HepG2 (cell line): ENCODE measurements at places on chromosomes 3 and 15.

- DNase-seq: no peak
These were observed 23.2 kb downstream of the SCN11A start for GRCh38 chr3:39028546-39028945.

DNA sequence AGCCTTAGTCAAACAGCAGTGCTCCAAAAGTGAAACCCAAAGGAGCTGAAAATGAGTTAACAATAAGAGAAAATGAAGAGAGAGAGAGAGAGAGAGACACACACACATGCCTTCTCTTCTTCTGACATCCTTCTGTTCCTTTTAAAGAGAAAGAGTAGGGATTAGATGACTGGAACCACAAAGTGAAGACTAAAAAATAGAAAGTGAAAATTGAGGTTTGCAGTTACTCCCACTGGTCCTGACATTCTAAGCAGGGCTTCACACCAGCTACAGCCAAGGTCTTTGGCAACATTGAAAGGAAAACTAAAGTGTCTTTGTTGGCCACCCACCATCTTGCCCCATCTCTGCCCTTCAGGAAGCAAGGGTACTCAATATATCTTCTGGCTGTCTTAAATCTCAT is 59.2 kb downstream of the USP50 start:
- no peak for DNase-seq

DNA sequence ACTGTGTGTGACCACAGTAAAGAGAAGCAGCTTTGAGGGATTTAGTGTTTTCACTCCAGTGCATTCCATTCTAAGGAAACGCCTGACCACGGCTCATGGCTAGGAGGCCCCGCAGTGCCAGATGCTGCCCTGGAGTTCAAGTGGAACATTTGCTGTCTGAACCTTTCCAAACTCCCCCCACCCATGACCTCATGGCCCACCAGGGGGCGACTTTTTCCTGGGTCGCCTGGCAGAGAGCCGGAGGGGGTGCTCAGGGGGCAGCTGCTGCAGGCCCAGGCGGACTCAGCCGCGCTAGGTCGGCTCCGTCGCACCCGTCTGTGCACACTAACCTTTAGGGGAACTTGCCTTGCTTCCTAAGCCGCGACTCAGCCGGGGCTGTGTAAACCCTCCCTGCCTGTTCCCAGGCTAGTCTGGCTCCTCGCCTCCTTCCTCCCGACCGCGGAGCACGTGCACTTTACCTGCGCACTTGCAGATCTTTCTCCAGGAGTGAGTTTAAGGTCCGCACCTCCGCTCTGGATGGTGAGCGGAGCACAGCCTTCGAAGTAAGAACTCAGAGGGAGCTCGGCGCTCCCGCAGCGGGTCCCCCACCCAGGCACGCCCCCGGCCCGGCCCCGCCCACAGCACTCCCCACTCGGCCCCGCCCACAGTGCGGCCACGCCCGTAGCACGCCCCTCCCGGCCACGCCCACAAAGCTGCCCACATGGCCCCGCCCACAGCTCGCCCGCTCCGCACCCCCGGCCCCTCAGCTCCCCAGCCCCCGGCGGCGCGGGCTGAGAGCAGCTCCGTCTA is at the start of gene OCA2:
OCA2 (minus strand) TSS at position 550 of the 789 bp plus-strand sequence. CDS start 17,441 bp downstream, outside the sequence.
- DNase-seq: peak; percentile 51

DNA sequence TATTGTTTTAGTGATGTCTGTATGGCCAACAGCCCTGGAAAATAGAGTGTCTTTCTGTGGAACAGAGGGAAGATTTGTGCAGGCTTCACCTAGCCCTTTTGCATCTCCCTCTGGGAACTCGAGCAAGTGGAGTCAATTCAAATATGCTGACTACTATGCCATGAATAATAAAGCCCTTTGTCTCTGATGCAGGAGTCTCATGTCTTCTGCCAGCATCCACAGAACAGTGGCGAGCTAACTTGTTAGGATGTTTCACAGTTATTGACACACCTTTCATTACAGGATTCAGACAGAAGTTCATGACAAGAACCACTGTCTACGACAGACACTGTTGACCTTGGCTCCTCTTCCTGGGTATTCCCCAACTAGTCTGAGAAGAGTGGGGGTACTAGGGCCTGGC is 15.6 kb upstream of the CCDC54 start:
- no peak for DNase-seq

- no peak for DNase-seq
These were observed 22.5 kb downstream of the MAP2K5 start for GRCh38 chr15:67564968-67565345.

- DNase-seq: no peak
These were observed 101.2 kb downstream of the NEO1 start for GRCh38 chr15:73153447-73153846.

- no peak for DNase-seq
These were observed 61.0 kb downstream of the ISG20 start for GRCh38 chr15:88699861-88700260.

- DNase-seq: no peak
These were observed 49.0 kb downstream of the CCDC54 start for GRCh38 chr3:107426223-107426622.

DNA sequence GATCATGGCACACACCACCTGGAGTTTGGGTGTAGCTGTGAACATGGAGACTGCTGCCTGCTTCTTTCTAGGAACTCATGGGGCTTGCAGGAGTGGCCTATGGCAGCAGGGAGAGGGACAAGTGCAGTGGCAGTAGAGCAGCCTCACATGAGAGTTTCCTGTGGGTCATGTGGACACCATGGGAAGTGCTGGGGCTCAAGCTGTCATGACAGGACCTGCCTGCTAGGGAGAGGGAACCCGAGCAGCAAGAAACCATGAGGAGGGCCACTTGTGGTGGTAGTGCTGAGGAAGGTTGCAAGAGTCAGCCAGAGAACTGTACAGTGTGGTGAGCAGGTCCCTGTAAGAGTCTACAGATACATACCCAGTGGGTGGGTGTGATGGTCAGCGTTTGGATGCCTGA is 73.8 kb upstream of the MRPS22 start:
- DNase-seq: no peak

DNA sequence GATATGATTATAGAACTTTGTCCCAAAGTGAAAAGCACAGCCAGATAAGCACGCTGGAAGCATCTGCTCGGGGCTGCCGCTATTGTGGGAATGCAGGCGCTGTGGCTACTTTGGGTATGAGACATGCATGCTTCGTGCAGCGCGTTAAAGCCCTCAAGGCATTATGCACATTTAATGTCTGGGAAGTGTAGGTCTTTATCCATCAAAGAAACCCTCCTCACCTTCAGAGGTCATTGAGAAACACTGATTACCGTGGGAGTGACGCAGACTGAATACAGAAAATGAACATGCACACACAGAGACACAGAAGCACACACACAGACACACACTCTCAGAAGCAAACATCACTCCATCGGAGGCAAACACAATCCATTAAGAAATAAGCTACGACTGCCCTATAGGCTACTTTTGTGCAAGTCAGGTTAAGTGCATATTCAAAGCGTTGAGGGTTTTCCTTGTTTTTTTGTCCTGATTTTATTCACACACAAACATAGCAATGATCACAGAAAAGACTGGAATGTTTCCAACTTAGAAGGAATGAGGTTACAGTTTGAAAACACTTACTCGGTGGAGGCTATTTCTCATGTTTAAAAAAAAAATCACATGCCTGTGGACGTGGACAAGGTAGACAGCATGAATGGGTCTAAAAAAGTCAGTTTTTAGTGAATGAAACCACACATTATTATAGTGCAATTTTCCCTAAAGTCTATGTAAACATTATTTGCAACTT is 68.5 kb downstream of the PLCH1 start:
- DNase-seq: no peak

DNA sequence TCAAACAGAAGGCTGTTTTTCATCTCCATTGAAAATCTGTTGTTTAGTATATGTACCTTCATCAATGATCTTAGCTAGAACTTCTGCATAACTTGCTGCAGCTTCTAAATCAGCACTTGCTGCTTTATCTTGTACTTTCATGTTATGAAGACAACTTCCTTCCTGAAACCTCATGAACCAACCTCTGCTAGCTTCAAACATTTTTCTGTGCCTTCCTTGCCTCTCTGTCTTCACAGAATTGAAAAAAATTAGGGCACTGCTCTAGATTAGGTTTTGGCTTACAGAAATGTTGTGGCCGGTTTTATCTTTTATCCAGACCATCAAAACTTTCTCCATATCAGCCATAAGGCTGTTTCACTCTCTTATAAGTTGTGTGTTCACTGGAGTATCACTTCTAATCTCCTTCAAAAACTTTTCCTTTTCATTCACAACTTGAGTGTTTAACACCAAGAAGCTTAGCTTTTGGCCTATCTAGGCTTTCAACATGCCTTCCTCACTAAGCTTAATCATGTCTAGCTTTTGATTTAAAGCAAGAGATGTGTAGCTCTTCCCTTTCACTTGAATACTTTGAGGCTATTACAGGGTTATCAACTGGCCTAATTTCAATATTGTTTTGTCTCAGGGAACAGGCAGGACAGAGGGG is 78.6 kb downstream of the IGSF11 start:
- no peak for DNase-seq

DNA sequence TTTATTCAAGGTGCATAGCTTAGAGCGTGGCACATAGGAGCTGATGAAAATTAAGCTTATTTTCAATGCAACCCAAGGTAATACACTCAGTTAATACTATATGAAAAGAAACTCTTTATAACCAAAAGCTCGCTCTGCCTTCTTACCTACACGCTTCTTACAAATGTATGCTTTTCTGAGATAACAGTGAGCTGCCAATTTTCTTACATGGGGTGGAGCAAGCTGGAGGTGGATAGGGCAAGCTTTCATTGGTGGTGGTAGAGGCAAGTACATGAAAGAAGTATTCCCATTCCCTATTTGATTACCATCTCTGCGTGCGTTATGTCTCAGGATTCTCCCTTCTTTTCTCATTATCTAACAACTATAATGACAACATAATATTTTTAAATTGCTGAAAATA is 8.9 kb downstream of the DZIP3 start:
- DNase-seq: no peak

DNA sequence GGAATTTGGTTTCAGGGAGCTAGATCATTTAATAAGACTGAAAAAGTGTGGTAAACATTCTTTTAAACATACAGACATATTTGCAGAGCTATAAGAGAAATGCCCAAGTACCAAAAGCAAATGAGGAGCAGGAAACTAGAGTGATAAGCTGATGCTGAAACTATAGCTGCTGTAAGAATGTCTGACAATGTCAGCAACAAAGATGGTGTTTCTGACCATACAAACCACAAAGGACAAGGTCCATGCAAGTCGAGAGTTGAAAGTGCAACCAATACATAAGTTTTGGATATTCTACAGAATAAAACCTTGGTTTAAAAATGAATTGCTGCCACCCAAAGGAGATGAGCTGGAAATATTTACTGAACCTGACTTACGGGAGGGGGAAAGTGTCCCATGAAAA is 610.2 kb downstream of the TBL1XR1 start:
- no peak for DNase-seq

GRCh38 chr15:71187526-71187925 is 72.3 kb downstream of the THSD4 start:
- DNase-seq: no peak

DNA sequence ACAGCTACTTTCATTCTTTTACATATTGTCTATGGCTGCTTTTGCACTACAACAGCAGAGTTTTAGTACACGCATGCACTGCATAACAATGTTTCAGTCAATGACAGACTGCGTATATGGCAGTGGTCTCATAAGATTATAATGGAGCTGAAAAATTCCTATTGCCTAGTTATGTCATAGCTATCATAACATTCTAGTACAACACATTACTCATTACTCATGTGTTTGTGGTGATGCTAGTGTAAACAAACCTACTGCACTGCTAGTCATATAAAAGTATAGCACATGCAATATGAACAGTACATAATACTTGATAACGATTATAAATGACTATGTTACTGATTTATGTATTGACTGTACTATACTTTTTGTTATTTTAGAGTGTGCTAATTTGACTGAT is 47.9 kb downstream of the QTRT2 start:
- DNase-seq: no peak

DNA sequence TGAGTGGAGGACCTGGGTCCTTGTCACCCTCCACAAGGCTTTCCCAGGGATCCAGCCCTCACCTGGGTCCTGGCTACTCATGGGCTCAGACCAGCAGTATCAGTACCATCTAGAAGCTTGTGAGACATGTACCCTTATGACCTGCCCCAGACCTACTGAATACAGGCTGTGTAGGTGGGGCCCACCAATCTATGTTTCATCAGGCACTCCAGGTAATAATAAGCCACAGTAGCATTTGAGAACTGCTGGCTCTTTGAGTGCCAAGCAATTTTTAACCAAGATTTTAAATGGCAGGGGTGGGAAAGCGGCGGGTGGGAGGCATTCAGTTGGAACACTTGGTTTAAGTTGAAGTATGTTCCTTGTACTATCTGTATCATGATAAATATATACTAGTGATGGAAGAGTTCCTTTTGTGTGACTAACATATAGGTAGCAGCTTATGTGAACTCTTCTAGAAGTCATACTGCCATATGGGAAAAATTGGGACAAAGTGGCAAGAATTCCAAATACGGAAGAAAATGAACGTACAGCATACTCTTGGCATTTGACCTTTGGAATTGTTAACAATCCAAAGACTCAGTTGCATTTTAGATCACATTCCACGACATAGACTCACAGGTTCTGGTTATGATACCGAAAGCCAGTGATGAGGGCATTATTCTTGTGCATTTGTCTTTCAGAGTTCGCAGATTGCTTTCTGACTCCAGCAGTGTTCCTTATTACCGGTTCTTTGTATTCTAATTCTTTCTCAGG is 190.4 kb downstream of the GHSR start:
- DNase-seq: peak; percentile 35

DNA sequence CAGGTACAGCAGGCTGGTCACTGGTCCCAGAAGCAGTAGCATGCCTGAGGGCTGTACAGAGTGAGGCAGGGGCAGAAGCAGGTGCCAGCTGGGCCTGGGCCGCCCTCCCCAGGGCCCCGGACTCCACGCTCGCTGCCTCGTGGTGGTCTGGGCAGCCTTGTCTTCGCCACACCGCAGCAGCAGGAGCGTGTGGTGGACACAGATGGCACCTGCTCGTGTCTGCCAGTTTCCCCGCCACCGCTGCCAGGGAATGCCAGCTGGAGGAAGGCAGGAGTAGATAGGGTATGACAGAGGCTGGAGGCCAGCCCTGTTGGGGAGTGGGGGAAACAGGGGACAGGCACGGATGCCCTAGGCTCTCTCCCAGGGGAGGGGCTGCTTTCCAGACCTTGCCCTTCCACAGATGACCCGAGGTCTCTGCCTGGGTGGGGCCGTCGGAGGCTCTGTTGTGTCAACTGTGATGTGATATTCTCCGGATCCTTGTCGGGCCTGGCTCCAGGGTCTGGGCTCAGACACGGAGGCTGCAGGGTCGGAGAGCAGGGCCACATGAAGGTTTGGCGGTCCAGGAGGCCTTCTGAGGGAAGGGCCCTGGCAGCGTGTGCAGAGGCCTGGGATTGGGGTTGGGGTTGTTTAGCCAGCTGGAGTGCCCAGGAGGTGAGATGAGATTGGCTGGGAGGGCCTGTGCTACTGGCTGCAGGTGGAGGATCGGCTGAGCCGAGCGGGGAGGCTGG is 33.6 kb downstream of the GOLGA6L10 start:
- DNase-seq: no peak

DNA sequence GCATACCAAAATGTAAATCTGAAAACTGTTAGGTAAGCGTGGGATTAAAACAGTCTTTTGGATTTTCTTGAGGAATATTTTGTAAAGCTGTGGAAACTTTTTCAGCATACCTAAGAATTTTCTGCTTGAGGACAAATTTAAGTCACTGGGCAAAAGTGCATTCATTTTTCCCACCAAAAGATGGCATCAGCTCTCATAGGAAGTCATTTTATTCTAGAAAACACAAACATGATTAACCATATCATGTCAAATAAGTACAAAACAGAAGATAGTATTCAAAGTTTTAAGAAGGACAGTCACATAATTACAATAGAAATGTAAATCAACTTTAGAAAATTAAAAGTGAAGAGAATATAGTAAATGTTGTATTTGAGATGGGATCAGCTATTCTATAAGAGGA is 63.5 kb downstream of the SLC49A4 start:
- DNase-seq: peak; percentile 12
